GM20000 (cell line): ENCODE measurements at places on chromosomes 6 and 20.

DNA sequence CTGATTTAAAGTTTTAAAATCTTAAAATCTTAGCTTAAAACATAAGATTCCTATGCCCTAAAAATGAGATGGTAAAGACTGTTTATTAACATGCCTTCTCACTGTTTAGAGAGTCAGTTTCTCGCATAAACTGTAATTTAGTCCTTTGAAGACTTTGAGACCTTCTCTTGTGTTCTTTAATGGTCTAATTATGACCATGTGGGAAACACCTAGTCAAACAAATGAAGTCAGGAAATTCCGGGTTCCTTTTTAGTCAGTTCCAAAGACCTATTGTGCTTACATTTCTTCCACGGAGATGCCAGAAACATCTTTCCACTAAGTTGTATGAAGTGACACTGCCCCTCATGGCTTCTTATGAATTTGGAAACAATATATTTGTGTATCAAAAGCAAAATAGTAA lies 64.2 kb upstream of the KIF25 start:
- DNase-seq = no peak

GRCh38 chr6:15369838-15370237 lies 124.0 kb downstream of the JARID2 start:
- DNase-seq = no peak

DNA sequence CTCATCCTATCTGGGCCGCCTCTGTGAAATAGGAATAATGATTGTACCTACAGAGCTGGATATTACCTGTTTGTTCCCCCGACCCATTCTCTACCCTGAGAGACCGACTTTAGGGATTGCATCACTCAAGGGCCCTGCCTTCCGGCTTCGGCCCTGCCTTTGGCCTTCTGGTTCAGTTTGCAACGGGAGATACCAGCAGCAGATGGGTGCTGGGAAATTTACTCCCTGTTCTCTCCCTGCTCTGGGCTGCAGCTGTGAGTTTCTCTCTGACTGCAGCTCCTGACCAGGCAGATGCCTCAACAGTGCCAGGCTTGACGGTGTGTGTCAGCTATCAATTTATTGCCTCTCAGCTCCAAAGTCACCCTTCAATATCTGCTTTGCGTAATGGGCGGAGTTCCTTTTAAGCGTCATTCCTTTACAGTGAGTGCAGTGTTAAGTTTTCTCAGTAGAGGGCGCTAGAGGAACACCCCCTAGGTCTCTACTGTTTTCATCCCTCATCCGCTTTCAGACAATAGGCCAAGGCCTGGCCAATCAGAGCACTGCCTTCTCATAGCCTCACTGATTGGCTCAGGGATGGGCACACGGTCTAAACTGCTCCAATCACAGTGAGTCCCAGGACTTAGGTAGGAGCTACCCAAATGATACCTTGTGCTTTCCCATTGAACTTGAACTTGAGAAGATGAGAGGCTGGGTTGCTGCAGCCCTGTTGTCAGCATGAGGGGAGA lies 30.0 kb downstream of the KCNG1 start:
- DNase-seq = peak; percentile 68

GRCh38 chr6:28816909-28817807 lies 106.6 kb downstream of the TRIM27 start:
- DNase-seq = peak; percentile 27

- DNase-seq = no peak
These were observed 43.6 kb upstream of the ZBP1 start for GRCh38 chr20:57663681-57664451.
